Activated CD4-positive, alpha-beta T cell treated with anti-CD3 and anti-CD28 coated beads, Interleukin-2, amount 50 U/mL, for 4 hours (primary cell): ENCODE measurements at places on chromosomes 6 and 20.

GRCh38 chr20:10665027-10665561 lies 8.7 kb downstream of the JAG1 start:
- no peak for DNase-seq

- no peak for DNase-seq
Observed at GRCh38 chr6:68990317-68990716, 355.2 kb downstream of the ADGRB3 start.

DNA sequence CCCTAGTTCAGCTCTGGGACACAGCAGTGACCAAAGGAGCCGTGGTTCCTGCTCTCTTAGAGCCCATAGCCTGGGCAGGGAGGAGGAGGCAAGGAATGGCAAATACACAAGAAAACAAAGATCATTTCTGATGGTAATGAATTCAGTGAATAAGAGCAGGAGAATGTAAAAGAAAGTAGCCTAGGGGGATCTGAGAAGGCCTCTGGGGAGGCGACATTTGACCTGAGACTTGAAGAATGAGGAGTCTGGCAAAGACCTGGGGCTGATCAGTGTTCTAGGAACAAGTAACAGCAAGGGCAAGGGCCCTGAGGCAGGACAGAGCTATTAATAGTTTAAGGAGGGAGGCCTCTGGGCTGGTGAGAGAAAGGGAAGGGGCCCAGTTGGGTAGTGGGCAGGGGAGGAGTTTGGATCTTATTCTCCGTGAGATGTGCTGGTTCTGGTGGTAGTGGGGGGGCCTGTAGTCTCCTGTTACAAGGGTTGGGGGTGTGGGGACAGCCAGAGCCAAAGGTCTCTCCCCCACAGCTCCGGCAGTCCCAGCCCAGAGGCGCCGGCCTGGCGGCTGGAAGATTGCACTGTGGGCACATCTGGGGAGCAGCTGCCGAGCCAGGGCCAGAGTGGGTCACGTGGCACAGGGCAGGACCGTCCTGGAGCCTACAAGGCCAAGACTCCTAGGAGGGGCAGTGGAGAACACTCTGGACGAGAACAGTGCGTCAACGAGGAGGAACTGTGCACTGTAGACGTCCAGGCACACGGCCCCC lies 9.3 kb upstream of the ID1 start:
- DNase-seq: no peak

DNA sequence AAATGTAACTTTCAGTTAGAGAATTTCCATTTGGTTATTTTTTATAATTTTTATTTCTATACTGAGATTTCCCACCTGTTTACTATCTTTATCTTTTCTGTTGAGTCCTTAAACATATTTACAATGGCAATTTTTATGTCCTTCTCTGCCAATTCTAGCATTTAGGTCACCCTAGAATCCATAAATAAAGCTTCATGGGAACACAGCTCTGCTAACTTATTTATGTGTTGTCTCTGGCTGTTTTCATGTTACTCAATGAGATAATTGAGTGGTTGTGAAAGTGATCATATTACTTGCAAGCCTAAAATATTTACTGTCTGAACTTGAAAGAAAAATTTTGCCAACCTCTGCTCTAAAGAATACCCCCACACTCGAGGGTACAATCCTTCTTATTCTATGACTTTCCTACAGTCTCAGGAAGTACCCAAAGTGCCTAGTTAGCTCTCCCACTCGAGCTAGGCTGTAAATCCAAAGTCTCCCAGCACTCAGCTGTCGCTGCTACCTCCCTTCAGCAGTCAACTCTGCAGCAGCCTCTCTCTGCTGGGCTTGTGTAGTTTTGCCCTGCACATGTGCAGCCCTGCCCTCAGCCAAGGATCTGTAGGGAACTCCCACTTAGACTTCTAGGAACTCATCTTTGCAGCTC lies 53.5 kb upstream of the GCLC start:
- no peak for DNase-seq
